Stimulated activated CD4-positive, alpha-beta T cell treated with anti-CD3 and anti-CD28 coated beads, Interleukin-1b, Interleukin-23, amount 100 ng/mL, for 1 hour (primary cell): ENCODE measurements at places on chromosomes 7 and 10.

- DNase-seq: no peak
These were observed 144.4 kb downstream of the PKD1L1 start for GRCh38 chr7:47803846-47804245.

- DNase-seq: no peak
These were observed 550.6 kb upstream of the SEMA3D start for GRCh38 chr7:85737426-85737825.

DNA sequence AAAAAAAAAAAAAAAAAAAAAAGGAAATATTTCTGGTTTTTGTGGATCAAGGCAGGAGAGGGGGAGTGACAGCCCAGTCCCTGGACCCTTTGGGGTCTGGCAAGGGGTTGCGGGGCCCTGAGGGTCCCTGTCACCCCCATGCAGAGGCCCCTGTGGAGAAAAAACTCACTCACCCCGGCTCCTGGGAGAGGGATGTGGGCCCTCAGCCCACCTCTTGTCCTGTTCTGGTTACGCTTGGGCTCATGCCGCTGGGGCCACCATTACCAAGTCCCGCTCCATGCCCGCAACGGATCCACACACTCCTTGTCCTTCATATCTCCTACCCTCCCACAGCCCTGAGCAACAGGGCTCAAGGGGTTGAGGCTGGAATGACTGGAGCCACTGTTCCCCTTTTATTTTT, 1.0 kb upstream of the TMEM184A start:
- no peak for DNase-seq

GRCh38 chr7:28071570-28071969, 109.0 kb downstream of the JAZF1 start:
- no peak for DNase-seq

DNA sequence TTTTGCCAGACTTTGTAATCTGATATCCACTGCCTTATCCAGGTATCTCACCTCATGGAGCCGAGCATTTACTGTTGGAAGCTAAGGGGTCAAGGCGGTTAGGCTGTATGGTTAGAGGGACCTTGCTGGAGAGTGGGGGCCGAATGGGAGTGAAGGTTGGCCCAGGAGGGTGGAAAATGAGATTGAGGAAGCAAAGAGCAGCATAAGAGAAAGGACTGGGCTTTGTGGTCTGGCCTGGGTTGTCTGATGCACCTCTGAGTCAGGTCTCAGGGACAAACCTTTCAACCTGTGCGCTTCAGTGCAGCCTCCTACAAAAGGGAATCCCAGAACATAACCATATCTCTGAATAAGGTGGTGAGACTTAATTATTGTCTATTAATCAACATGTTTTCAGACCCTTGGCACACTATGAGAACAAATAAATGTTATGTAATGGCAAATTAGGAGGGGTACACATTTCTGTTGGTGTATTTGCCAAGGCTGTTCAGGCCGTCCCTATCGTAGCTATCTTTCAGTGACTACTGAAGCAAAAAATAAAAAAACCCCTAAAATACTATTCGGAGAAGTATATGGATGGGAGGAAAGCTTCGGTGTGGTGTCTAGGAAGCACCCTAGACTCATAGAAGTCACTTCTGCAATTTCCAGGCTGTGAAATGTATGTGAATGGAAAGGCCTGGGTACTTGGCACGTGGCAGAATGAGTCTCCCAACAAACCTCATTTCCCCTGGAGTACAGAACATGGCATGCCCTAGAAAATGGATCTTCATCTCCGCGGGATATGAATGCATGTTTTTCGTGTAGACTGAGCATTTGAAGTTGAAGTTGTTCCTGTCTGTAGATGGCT, 4.3 kb downstream of the CAMK1D start:
- DNase-seq: no peak

- no peak for DNase-seq
These were observed 77.9 kb upstream of the RHOBTB1 start for GRCh38 chr10:61021926-61022325.

DNA sequence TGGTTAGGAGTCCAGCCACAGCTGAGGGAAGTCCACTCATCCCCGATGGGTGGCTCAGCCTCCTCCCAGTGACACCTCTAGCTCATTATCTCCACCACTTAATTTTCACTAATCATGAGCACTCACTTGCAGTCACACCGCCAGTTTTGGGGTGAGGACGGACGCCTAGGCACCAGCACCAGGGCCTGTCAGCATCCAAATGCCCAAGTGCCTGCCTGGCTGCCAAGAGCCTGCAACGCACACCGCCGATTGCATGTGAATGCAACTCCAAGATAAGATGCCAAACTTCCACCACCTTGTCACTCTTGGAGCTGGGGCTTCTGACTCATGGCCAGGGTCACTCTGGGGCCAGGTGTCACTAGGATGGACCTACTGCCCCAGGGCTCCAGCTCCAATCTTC, 24.4 kb upstream of the SMARCD3 start:
- no peak for DNase-seq

GRCh38 chr7:119374436-119374835, 898.5 kb upstream of the KCND2 start:
- DNase-seq: no peak

- no peak for DNase-seq
These were observed 712.8 kb downstream of the PARD3 start for GRCh38 chr10:34102237-34102673.

GRCh38 chr10:105253515-105254212, 612.6 kb downstream of the SORCS3 start:
- no peak for DNase-seq

GRCh38 chr10:69872323-69872722, 70.6 kb downstream of the COL13A1 start:
- no peak for DNase-seq

- peak; percentile 33 for DNase-seq
These were observed 66.4 kb upstream of the STRIP2 start for GRCh38 chr7:129367700-129368388.

- no peak for DNase-seq
These were observed 484.7 kb upstream of the NRP1 start for GRCh38 chr10:33819206-33819605.

- no peak for DNase-seq
These were observed 13.9 kb upstream of the DNAJC1 start for GRCh38 chr10:22017283-22018020.

DNA sequence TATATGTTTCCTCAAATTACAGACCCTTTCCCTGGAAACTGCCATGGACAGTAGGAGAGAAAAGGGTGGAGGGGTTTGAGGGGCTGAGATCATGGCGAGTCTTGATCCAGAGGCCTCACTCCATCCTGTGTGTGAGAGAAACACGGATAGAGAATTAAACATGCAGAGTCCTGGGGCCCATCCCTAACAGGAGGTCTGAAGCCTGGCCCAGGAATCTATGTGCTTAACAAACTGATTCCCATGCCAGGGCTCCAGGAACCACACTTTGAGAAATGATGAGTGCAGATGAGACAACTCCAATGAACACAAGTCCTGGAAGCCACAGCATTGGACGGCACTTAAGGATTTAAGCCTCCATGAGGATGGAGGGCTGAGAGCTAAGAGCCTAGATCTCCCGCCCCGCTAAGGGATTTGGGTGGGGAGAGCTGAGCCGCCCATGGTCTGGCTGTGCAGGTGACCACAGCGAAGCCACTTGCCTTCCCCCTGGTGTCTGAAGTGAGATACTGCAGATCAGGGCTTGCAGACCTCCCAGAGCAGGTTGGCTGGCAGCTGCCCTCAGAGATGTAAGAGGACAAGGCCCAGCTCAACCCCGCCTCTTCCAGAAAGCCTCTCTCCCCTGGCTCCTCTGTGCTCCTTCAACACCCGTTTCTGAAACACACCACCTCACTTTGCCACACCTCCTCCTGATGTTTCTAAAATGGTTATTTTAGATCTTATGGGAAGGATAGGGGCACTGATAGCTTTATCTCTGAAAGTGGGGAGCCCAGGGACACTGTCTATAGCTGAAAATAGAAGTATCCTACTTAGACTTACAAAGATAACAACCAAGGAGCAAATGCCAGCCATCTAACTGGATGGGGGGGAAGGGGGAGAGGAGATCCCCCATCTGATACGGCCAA, 24.8 kb upstream of the EIF5AL1 start:
- DNase-seq: no peak

DNA sequence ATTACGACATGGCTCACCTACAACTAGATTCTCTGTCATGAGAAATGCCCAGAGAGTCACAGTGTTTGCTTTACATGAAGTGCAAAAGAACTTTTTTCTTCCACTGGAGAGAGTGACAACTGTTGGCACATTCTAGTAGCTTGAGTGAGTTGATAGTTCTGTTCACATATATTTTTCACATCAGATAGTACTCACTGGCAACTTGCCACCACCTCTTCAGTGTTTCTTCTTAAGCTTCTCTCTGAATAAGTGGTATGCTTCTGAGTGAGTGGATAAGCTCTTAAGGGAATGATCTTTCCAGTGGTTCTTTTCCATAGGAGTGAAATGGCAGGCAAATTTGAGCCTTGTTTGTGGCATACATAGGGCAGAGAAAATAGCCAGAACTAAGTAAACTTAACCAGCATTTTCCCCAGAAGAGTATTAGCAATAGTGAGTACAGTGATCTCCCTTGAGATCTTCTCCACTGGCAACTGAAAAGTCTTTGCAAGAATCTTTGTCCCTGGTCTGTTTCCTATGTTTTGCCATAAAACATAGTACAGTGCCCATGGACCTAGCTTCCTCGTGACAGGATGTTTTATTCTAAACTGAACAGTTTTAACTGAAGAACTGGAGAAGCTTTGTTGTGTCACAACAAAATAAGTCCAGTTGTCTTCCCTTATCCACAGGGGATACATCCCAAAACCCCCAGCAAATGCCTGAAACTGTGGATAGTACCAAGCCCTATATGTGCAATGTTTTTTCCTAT, 125.4 kb upstream of the CDK13 start:
- DNase-seq: no peak

DNA sequence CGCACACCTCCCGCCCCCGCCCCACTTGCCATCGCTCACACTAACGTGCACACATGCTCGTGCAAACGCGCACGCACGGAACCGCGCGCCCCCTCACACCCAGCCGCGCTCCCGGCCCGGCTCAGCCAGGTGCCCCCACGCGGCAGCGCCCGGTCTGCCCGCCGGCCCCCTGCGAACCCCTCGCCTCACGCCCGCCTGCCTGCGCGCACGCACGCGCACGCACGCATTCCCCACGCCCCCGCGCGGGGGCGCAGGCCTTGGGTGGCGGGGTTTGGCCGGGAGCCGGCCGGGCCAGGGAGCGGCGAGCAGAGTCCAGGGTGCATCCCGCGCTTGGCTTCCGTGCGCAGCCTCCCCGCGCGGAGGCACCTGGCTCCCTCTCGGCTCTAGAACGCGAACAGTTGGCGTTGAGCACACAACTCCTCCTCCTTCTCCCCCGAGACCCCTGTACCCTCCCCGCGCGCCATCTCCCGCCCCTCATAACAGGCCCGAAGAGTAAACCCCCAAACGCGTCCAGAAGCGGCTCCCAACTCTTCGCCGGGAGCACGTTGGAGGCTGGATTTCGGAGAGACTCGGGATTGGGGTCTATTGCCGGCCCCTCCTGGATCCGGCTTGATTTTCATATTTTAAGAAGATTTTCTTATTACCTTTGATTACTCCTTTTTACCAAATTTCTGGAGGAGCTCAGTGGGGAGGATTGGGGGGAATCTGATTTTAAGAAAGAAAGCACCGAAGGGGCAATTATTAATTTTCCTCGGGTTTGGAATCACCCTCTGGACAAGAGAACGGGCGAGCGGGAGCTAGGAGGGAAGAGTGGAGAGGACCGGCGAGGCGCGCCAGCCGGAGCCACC, 527 bp upstream of the SORCS3 start:
- no peak for DNase-seq

- DNase-seq: no peak
These were observed 33.6 kb downstream of the CNTNAP2 start for GRCh38 chr7:146150153-146150552.

- no peak for DNase-seq
These were observed 224.6 kb upstream of the PITRM1 start for GRCh38 chr10:3397231-3397630.

- no peak for DNase-seq
These were observed 642.0 kb upstream of the LRRN3 start for GRCh38 chr7:110448918-110449317.

GRCh38 chr7:116316838-116317628, 106.7 kb downstream of the TES start:
- DNase-seq: no peak

GRCh38 chr7:55117286-55117685, 98.5 kb downstream of the EGFR start:
- no peak for DNase-seq

GRCh38 chr7:76020031-76020714, 25.8 kb upstream of the TMEM120A start:
- peak; percentile 9 for DNase-seq

GRCh38 chr10:2076528-2076927, 339.2 kb upstream of the ADARB2 start:
- no peak for DNase-seq

DNA sequence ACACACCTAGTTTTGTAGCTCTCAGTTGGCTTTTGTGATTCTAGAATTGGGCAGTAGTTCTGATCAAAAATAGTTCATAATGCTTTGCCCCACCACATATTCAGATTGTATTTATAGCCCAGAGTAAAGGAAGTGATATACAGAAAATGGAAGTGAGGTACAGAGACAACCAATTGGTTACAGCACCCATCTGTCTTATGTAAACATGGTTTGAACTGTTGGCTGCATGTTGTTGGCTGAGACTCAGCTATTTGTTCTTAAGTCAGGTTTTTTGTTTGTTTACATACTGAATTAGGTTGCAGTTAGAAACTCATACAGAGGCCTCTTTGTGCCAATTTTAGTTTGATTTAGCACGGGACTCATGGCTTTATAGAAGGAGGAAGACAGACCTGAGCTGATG, 158.9 kb upstream of the GPR26 start:
- no peak for DNase-seq

GRCh38 chr10:74738542-74738941, 87.9 kb upstream of the KAT6B start:
- DNase-seq: no peak

GRCh38 chr10:120286280-120286679, 170.7 kb upstream of the PLPP4 start:
- no peak for DNase-seq

DNA sequence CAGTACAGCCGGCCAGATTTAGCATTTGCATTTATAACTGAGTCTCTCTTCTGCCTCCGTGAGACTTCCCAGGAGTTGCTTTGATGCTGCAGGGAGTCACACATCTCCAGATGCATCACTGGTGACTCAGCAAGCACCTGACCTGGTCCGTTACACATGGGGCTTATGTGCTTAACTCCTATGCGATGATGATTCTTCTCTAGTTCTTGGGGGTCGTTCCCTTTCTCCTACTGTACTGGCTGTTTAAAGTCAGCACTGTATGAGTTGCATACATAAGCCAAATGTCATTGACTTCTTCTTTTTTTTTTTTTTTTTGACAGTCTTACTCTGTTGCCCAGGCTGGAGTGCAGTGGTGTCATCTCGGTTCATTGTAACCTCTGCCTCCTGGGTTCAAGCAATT, 13.0 kb upstream of the AKR1E2 start:
- DNase-seq: no peak
